Smooth muscle cell of trachea (primary cell): ENCODE measurements at places on chromosomes 16 and 17. TPM values are rescaled to one million over a fixed set of nuclear protein-coding genes. Genes with fewer than 3 reads are reported as not detected.

Gene HIC1
- total RNA-seq = 61.8 and 98.9 TPM in 2 replicates

Gene HOXB3
- 16.7 and 17.3 TPM in 2 replicates for total RNA-seq

Gene NPIPB13
- total RNA-seq = 0.15 and 2.0 TPM in 2 replicates

Gene ASPA
- total RNA-seq = 1.2 and 1.8 TPM in 2 replicates

Gene CORO6
- total RNA-seq = 12.1 and 21.3 TPM in 2 replicates

Gene ZFPM1
- 1.7 and 6.3 TPM in 2 replicates for total RNA-seq

Gene PRSS22
- not detected in 2 replicates for total RNA-seq

Gene KRT33A
- total RNA-seq = not detected in 2 replicates

Gene CNTNAP1
- total RNA-seq = 43.6 and 45.0 TPM in 2 replicates

Gene IGF2BP1
- total RNA-seq = 2.6 and 3.3 TPM in 2 replicates

Gene ACSM5
- total RNA-seq = 0.17 TPM in 1 of 2 replicates, not detected in the other

Gene KRT40
- not detected in 2 replicates for total RNA-seq

Gene ZACN
- under 0.01 and 0.15 TPM in 2 replicates for total RNA-seq

Gene CCR7
- total RNA-seq = not detected in 2 replicates

Gene HAS3
- total RNA-seq = 0.66 and 1.5 TPM in 2 replicates

Gene BFAR
- 101 and 102 TPM in 2 replicates for total RNA-seq

Gene MEIOC
- total RNA-seq = 0.15 and 0.66 TPM in 2 replicates

Gene C1QL1
- total RNA-seq = 0.29 and 0.99 TPM in 2 replicates

Gene SLC38A8
- total RNA-seq = 0.17 TPM in 1 of 2 replicates, not detected in the other

Gene EPX
- total RNA-seq = not detected in 2 replicates

Gene CCDC200
- total RNA-seq = not detected in 2 replicates
